A549 treated with AZD2906 at 1 μM for 4 hours (cell line): ENCODE measurements at places on chromosomes 7 and 10. TPM values are rescaled to one million over a fixed set of nuclear protein-coding genes. Genes with fewer than 3 reads are reported as not detected.

Gene GATA3
- total RNA-seq = 4.0 to 4.7 TPM (median 4.5 TPM) in 5 replicates

Gene TMEM236
- 0.03 to 0.07 TPM (median 0.05 TPM) in 5 replicates for total RNA-seq

Gene ADAMTS14
- total RNA-seq = 0.09 to 0.26 TPM (median 0.13 TPM) in 5 replicates

Gene CPVL
- 0.15 to 0.53 TPM (median 0.41 TPM) in 5 replicates for total RNA-seq

Gene GPC2
- 0.34 to 1.1 TPM (median 0.66 TPM) in 5 replicates for total RNA-seq

Gene CLEC5A
- total RNA-seq = not detected in 5 replicates

Gene EIF5AL1
- 2.0 to 3.1 TPM (median 2.5 TPM) in 5 replicates for total RNA-seq

Gene CROT
- 5.5 to 7.1 TPM (median 6.4 TPM) in 5 replicates for total RNA-seq

Gene VWDE
- total RNA-seq = 0.31 to 0.63 TPM (median 0.50 TPM) in 5 replicates
